Activated CD8-positive, alpha-beta T cell treated with anti-CD3 and anti-CD28 coated beads for 36 hours (primary cell): ENCODE measurements at places on chromosomes 5 and 9. TPM values are rescaled to one million over a fixed set of nuclear protein-coding genes. Genes with fewer than 3 reads are reported as not detected.

DNA sequence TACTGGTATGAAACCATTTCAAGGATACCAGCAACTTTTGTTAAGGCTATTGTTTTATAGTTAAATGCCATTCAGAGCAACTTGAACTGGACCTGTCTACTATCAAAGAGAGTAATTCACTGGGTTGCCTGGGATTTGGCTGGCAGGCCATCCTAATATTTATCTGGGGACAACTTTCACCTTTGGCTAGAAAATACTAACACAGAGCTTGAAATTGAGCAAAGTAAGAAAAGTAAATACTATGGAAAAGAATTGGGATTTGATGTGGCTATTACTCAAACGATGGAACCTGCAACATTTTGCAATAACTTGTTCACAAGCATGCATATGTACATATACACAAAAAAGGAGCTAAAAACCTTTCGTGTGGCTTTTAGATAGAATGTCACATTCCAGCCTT lies 191.3 kb downstream of the DENND1A start:
- DNase-seq = no peak

- DNase-seq = no peak
Measured at GRCh38 chr5:24162343-24162742, 482.4 kb downstream of the CDH10 start.

DNA sequence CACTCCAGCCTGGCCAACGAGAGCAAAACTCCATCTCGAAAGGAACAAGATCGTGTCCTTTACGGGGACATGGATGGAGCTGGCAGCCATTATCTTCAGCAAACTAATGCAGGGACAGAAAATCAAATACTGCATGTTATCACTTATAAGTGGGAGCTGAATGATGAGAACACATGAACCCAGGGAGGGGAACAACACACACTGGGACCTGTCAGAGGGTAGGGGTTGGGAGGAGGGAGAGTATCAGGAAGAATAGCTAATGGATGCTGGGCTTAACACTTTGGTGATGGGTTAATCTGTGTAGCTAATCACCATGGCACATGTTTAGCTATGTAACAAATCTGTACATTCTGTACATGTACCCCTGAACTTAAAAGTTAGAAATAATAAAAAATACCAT lies 40.9 kb downstream of the NMUR2 start:
- no peak for DNase-seq

- no peak for DNase-seq
Measured at GRCh38 chr9:108083160-108083750, 593.7 kb upstream of the KLF4 start.

The PCDHA8 gene
- total RNA-seq = not detected

The PDCD1LG2 gene
- 0.13 TPM for total RNA-seq
